ENCODE measurements at places on chromosomes 3 and 15.

GRCh38 chr15:73654659-73655058, 21.5 kb upstream of the NPTN start:
- DNase-seq: no peak

DNA sequence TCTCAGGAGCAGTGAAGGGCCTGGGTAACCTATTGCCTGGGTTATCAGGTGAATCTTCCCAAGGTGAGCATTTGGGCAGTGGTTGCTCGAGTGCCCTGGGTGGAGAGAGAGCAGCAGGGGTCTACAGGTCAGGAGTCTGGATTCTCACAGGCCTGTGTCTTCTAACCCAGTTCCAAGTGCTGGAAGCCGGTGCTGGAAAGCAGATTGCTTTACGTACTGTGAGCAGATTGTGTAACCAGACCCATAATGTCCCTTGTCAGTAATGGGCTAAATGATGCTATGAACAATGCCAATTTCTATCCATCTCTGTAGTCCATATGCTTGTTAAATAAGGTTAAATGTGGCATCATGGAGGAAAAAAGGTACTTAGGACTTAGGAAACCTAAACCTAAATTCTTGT, 106.5 kb downstream of the TPRG1 start:
- DNase-seq: no peak

GRCh38 chr3:53551324-53551723, 56.9 kb downstream of the CACNA1D start:
- DNase-seq: no peak

DNA sequence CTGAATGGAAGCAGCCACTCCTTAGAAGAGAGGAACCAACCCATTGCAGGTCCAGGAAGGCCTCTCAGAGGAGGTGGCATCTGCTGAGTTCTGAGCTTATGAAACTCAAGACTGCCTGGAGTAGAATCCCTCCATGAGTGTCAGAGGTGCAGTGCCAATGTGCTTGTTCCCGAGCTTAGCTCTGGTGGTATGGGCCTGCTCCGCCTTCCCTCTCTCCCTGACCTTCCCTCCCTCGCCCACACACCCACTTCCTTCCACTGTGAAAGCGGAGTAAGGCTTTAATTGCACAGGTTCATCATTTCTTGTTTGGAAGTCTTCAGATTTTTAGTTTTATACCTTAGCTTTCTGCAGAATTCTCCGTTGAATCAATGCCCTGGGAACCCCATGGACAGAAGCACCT, 208.0 kb upstream of the BHLHE40 start:
- DNase-seq: no peak

DNA sequence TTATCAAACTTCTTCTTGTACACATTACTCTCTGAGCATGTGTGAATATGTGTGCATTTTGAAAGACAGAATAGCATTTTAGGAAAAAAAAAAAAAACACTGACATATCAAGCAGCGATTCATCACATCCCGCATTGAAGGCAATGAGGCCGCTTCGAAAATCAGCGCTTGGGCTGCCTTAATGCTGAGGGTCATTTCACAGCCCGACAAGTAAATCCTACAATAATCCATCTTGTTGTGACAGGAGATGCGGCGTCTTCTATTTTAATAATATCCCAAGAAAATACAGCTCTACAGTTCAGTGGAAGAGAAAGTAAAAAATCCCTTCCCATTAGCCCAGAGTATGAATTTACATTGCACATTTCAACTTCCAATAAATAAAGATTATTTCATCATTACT, 389.2 kb upstream of the GRM7 start:
- DNase-seq: no peak

DNA sequence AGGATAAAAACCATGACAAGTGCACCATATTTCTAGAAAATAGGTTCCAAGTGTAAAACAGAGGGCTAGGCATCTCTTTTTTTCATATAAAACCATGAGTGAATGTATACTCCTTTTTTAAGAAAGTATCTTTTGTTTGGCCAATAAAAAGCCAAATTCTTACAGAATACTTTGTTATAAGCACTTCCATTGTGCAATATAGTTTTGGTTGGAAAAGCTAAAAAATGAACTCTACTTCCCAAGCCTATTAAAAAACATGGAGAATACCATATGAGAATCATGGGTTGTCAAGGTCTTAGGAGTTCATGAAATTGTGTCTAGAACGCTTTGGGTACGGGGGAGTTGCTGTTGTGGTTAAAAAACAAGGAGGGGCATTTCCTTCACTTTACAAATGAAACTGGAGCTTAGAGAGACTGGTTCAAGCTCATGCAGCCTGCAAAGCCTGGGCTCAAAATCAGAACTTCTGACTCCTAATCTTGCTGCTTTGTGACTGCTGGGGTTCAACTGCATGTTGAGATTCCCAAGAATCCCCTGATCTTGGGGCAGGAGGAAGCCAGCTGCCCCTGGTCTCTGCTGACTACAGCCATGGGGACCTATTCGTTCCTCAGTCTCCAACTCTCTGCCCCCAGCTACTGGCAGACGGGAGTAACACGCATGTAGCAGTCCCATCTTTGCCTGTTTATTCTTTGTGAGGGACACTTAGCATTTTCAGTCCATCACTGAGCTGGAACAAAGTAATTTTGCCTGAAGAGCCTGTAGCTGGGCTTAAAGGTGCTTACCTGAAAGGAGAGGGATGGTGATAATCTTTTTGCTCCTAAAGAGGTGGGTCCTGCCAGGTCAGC, 229.1 kb downstream of the CHST2 start:
- DNase-seq: no peak

GRCh38 chr3:17182166-17182565, 297.4 kb downstream of the PLCL2 start:
- no peak for DNase-seq

GRCh38 chr3:171825222-171825828, 15.0 kb upstream of the PLD1 start:
- DNase-seq: no peak

DNA sequence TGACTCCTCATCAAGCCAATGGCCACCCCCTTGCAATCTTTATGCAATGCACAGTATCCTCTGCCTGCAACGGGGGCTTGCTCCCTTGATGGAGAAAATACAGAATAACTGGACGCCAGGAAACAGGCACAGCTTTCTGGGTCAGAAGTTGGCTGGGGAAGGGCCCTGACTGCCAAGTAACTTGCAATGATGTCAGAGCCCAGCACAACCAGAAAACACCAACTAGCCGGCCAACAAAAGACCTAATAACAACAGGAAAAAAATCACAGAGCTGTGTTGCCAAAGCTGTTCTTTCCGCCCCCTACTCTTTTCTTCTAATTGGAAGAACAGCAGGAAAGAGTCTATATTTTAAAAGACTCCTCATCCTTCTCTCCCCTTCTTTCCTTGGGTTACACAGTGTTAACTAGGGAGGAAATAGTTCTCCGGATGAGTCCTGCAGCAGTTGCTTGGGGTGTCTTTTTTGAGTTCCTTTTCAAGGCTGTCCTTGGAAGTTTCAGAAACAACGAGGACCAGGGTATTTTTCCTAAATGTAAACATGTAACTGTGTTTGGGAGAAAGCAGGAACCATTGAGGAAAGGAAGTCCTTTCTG, 1.4 kb upstream of the SEMA6D start:
- DNase-seq: no peak

GRCh38 chr3:88075072-88075471, 16.0 kb downstream of the ZNF654 start:
- no peak for DNase-seq

- no peak for DNase-seq
These were observed 202.8 kb downstream of the PLCL2 start for GRCh38 chr3:17087509-17087908.

DNA sequence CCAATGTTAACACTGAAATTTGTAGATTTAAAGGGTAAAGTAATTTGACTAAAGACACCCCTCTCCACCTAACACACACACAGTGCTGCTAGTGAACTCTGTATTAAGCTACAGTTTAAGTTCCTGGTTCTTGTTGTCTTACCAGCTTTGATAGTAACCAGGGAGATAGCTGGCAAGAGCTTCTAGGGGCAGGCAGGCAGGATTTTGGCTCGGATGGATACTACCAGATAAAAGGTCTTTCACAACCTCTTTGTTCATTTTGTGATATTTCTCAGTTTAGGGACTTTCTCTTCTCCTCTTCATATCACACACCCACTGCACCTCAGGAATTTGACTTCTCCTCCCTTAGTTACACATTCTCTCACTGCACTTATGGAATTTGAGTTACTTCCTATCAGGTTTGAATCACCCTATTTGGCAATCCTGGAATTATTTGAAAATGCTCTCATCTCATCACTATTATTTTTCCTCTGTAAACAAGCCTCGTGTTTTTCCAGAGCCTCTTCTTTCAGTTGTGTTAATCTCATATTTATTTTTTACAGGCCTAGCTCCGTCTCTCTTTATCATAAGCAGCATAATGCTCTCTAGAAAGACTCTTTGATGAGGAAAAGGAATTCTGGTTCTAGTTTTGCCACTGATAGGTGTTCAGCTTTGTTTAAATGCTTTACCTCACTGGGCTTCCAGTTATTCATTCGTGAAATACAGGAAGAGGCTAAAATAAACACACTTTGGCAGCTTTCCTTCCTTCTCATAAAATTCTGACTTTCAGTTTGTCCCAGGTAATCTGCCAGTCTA, 23.0 kb upstream of the CLDN1 start:
- no peak for DNase-seq

GRCh38 chr3:32419742-32420125, 28.1 kb downstream of the CMTM7 start:
- DNase-seq: no peak

DNA sequence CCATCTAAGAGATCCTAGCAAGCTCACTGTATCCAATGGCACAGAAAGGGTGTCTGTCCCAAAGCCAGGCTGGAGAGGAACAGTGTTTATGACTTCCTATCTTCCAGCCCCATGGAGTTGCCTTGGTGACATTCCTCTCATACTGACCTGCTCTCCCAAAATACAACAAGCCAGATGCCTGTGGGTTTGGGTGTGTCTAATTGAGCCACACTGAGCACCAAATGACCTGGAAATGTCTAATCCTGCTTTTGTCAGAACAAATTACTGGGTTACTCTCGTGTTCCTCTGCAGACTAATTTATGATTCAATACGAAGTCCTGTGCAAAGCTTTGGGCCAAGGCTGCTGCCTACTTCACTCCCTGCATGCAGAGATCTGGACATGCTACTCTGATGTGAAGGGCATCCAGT, 98.1 kb upstream of the STRIT1 start:
- DNase-seq: no peak

- no peak for DNase-seq
These were observed 4.4 kb downstream of the ITIH3 start for GRCh38 chr3:52798978-52799476.

DNA sequence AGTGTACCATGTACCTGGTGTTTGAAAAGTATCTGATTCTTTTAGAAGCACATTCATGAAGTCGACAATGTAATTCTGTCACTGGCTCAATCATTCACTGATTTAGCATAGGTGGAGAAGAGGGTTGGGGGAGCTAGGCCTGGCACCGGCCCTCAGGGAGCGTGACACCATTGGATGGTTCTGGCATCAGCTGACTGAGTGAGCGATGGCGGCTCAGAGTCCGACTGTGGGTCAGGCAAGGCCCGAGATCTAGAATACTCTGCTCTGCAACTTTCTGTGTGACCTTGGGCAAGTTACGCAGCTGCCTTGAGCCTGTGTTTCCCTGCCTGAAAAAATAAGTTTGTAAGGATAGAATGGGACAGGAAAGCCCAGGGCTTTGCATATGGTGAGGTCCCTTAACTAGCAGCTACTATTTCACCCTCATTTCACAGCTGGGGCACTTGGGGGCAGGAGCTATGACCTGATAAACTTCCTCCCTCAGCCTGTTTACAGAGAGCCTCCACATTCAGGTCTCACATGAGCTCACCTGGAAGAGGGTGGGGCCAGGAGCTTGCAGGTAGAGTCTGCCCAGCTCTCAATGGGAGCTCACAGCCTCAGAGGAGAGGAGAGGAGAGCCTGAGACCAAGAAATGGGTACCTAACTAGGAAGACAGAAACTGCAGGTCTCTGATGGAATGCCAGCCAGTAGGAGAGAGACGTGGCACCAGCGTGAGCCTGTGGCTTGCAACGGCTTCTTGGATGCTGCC, 153.7 kb upstream of the TLE3 start:
- no peak for DNase-seq

- DNase-seq: no peak
These were observed 444.0 kb downstream of the OTOL1 start for GRCh38 chr3:161940621-161940965.

GRCh38 chr3:58068122-58068809, 60.0 kb downstream of the FLNB start:
- DNase-seq: no peak

DNA sequence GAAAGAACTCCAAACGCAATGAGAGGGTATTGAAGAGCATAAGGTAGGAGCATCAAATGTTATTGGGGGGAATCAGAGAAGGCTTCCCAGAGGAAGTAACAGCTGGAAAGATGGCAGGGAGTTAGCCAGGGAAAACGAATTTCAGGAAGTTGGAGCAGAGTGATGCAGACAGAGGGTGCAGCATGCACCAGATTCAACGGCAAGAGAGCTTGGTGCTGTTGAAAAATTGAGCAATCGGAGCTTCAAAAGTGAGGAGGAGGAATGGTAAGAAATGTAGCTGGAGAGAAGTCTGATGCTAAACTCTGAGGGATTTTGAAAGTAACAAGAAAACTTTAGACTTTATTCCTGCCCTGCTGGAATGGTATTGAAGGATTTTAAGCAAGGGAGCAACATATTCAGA, 541.0 kb upstream of the LMCD1 start:
- DNase-seq: no peak

GRCh38 chr3:149502438-149502837, 27.9 kb downstream of the TM4SF4 start:
- DNase-seq: no peak

DNA sequence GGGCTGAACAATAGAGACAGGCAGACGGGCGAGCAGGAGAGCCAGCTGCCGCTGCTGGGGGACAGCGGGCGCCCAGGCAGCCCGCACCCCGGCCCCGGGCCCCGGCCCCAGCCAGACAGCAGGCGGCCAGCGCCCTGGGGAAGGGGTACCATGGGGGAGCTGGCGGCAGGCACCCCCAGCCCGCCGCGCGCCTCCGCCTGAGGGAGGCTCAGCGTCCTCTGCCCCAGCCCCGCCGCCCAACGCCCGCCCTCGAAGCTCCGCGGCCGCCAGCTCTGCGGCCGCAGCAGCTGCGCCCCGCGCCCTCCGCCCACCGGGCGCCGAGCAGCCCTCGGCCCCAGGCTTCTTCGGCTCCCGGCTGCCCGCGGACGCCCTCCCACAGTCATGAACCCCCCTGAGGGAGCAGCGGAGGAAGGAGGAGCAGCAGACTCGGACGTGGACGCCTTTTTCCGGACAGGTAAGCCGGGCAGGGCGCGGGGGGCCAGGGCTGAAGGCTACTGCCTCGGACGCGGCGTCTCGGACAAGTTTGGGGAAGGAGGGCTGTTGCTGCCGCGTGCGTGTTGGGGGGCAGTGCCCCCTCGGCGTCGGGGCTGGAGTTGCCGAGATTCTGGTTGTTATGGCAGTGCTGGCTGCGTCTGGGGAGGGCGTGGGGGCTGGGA, 41.6 kb upstream of the ROPN1 start:
- no peak for DNase-seq

DNA sequence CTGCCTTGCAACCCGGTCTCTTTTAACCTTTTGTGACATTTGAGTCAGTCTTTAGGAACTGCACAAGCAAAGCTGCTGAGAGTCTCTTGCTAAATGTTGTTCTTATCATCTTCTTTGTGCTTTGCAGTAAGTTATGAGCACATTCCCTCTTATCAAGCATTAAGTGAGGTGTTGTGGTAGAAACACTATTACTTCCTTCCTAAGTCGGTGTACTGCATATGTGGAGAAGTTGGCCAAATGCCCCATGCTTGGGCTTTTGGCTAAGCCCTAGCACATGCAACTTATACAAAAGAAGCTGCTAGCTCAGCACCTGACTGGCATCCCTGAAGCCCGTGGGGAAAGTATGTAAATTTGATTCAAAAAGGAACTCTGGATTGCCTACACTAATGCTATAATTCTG, 136.5 kb upstream of the RBMS3 start:
- DNase-seq: no peak

GRCh38 chr3:42117175-42118008, 26.2 kb downstream of the TRAK1 start:
- DNase-seq: no peak
